ENCODE measurements at places on chromosomes 4 and X. TPM values are rescaled to one million over a fixed set of nuclear protein-coding genes. Genes with fewer than 3 reads are reported as not detected.

KLHL8 gene
- 11.4 TPM for total RNA-seq

DNA sequence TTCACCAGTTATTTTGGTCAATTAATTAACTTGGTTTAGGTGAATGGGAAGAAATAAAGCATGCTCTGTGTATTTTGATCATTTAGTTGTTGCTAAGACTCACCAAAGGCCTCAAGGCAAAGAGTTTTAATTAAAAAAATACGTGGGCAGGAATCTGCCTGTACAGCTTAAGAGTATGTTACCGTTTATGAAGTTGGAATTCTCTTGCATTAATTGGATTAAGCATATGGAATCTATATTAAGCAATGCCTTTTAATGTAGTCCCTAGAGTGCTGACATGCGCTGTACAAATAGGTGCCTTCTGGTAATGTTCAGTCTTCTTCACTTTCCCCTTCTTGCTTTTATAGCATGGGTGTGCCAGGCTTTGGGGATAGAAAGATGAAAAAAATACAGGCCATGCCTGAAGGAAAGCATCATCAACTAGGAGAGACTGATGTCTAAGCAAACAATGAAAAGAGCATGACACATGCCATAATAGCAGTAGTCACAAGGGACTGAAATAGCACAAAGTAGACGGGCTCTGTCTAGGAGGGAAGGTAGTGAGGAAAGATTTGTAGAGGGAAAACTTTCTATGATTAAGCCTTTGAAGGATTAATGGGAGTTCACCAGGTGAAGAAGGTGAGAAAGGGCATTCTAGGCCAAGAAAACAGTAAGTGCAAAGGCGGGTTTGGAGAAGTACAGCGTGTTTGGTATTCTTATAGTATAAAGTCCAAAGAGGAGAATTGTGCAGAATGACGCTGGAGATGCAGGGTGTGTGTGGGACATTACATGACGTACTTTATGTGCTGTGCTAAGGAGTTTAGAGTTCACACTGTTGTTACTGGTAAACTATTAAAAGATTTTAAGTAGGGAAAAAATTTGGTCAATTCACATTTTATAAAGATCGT, 226.1 kb upstream of the ANXA3 start:
- no peaks in the 10 kb centered on the region for H3K4me1 ChIP-seq
- no peak for DNase-seq
- no peaks in the 10 kb centered on the region for H3K27me3 ChIP-seq
- H3K36me3 ChIP-seq: no peaks in the 10 kb centered on the region

DNA sequence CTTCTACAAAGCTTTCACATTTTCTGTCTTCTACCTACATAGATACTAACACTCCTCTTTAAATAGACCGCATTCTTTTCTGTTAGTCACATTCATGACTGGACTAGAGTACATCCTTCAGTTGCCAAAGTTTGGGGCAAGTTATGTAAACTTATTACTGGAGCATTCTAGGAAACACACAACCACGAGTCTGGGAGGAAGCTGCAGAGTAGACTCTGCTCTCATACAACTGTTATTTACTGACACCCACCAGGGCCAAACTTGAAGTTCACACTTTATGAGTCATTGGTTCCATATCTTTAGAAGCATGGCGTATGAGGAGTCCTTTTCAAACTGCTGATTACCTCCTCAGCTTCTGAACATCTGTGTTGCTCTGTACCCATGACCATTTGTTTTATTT, 87.0 kb downstream of the RNF150 start:
- no peak overlapping the region for H3K27ac ChIP-seq
- H3K4me1 ChIP-seq: no peaks in the 10 kb centered on the region
- no peaks in the 10 kb centered on the region for H3K36me3 ChIP-seq
- DNase-seq: no peak
- H3K27me3 ChIP-seq: no peaks in the 10 kb centered on the region

GRCh38 chr4:77194366-77194765, 37.4 kb downstream of the CCNG2 start:
- peaks cover 14% of the 10 kb centered on the region for H3K4me1 ChIP-seq
- H3K36me3 ChIP-seq: no peaks in the 10 kb centered on the region
- H3K27me3 ChIP-seq: no peaks in the 10 kb centered on the region
- DNase-seq: no peak

GRCh38 chr4:36426741-36427140, 145.3 kb downstream of the DTHD1 start:
- no peak for DNase-seq
- H3K27ac ChIP-seq: no peak overlapping the region
- H3K4me3 ChIP-seq: no peak overlapping the region
- H3K4me1 ChIP-seq: no peaks in the 10 kb centered on the region

DNA sequence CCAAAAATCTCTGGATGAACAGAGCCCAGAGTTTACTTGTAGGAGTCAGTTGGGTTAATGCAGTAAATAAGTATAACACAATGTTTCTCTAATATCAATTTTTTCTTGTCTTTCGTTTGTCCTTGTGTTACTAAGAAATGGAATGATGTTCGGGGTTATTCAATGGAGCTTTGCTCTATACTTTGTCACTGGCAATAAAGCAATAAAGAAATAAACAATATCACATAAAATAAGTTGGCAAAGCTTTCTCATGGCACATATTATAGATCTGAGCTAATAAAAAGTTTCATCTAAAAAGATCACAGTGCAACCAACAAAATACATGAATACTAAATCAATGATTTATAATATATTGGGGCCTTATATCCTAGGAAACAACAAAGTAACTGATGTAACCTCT, 32.7 kb downstream of the INPP4B start:
- H3K4me3 ChIP-seq: no peak overlapping the region
- H3K36me3 ChIP-seq: no peaks in the 10 kb centered on the region
- peaks cover 10% of the 10 kb centered on the region for H3K4me1 ChIP-seq
- DNase-seq: no peak
- H3K27me3 ChIP-seq: no peaks in the 10 kb centered on the region
- no peak overlapping the region for H3K27ac ChIP-seq

DNA sequence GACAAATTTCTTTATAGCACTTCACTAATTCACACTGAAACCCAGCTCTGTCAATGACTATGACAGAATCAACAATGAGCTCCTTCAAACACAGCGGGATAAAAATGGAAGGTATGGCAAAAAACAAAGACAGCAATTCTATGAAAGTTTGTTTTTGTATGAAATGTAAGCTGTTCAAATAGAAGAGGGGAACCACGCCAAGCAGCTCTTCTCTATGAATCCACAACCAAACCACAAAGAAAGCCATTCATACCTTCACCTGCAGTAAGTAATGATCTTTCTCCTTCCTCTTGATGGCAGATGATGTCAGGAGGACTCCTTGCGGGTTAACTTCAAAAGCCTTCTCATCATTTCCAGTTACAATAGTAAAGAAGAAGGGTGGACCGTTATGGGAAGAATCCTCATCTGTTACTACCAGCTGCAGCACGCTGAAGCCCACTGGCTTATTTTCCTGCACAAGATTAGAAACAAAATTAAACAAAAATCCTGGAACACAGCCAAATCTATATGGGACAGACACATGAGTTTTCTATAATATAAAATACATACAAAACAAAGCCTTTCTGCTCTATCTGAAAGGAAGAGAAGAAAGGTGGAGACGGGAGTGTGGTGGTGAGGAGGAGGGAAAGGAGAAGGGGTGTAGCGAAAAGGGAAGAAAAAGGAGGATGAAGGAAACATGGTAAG, 48.9 kb upstream of the MTNR1A start:
- no peaks in the 10 kb centered on the region for H3K36me3 ChIP-seq
- no peaks in the 10 kb centered on the region for H3K27me3 ChIP-seq
- no peak overlapping the region for H3K4me3 ChIP-seq
- no peaks in the 10 kb centered on the region for H3K4me1 ChIP-seq
- H3K27ac ChIP-seq: no peak overlapping the region

- no peak for DNase-seq
- H3K27ac ChIP-seq: no peak overlapping the region
Measured at GRCh38 chr4:3317656-3318211, 24.9 kb downstream of the RGS12 start.

GRCh38 chr4:39348371-39349315, 17.5 kb downstream of the RFC1 start:
- H3K4me3 ChIP-seq: no peak overlapping the region
- no peak overlapping the region for H3K27ac ChIP-seq
- H3K27me3 ChIP-seq: no peaks in the 10 kb centered on the region
- no peak for DNase-seq

DNA sequence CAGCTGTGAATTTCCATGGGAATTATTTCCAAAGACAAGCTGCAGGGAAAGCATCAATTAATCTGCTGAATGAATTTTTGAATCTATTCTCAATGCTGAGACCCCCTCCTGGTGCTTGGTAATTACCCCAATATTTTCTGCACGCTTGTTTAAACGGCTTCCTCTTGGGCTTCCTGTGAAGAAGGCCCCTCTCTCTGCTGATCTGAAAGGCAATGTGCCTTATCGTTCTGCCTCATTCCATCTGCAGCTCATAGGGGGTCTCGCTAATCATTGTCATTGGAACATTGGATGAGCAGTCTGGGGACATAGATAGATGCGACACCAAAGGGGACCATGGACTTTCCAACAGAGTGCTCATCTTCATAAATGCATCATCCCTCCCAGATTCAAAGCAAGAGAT, 851.6 kb downstream of the PDHA2 start:
- H3K4me3 ChIP-seq: no peak overlapping the region
- DNase-seq: no peak
- no peaks in the 10 kb centered on the region for H3K27me3 ChIP-seq
- H3K36me3 ChIP-seq: no peaks in the 10 kb centered on the region
- H3K4me1 ChIP-seq: no peaks in the 10 kb centered on the region

Data from CD4-positive, alpha-beta memory T cell (primary cell).